Activated CD4-positive, alpha-beta T cell treated with anti-CD3 and anti-CD28 coated beads for 4 hours (primary cell): ENCODE measurements at places on chromosomes 12 and 14.

DNA sequence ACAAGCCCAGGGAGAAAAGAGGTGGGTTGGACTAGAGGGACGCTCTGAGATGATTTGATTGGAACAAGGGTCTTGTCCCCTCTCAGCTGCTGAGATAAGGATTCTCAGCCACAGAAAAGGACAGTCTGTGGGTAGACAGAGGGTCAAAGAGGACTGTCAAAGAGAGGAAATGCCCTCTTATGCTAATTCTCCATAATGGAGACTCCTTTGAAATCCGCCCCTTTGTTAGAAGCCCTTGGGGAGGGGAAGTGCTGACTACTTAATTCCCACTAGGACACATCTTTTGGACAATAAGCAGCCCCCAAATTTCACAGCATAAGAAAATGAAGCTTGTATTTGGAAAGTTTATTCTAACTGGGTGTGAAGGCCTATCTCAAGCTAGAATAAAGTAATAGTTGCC lies 176.6 kb downstream of the KTN1 start:
- DNase-seq, result no peak

GRCh38 chr12:40175045-40175444 lies 49.8 kb upstream of the LRRK2 start:
- DNase-seq, result no peak

- no peak for DNase-seq
Measured at GRCh38 chr14:99321236-99321925, 49.4 kb upstream of the BCL11B start.

- no peak for DNase-seq
Measured at GRCh38 chr14:31927348-31927832, 149.7 kb upstream of the ARHGAP5 start.

DNA sequence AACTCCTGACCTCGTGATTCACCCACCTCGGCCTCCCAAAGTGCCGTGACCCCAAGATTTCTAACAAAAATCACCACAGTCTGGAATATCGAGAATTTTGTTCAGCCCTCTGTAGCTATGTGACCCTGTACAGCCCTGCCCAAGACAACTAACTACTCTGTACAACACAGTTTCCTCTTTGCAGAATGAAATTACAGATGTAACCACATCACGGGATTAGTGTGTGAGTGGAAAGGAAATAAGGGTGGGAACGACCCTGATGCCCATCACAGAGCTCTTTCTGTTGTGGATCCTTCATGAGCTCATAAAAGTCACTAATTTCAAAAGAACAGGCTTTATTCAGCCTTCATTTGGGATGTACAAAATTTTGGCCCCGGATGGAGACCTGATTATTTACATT lies 50.5 kb upstream of the KRR1 start:
- DNase-seq, result no peak

GRCh38 chr14:99249389-99249788 lies 22.6 kb downstream of the BCL11B start:
- DNase-seq, result no peak

GRCh38 chr12:132439333-132439904 lies 50.5 kb upstream of the FBRSL1 start:
- no peak for DNase-seq
